ENCODE measurements at places on chromosomes 6 and 20. TPM values are rescaled to one million over a fixed set of nuclear protein-coding genes. Genes with fewer than 3 reads are reported as not detected.

The PLAGL2 gene
- total RNA-seq: 16.6 TPM

The TRIM15 gene
- total RNA-seq: not detected

The MBOAT1 gene
- total RNA-seq: 7.1 TPM

The HLA-DOA gene
- total RNA-seq: 0.71 TPM

The CALHM5 gene
- total RNA-seq: 0.34 TPM

All from kidney epithelial cell (primary cell).